ENCODE measurements at places on chromosomes 7 and 10.

DNA sequence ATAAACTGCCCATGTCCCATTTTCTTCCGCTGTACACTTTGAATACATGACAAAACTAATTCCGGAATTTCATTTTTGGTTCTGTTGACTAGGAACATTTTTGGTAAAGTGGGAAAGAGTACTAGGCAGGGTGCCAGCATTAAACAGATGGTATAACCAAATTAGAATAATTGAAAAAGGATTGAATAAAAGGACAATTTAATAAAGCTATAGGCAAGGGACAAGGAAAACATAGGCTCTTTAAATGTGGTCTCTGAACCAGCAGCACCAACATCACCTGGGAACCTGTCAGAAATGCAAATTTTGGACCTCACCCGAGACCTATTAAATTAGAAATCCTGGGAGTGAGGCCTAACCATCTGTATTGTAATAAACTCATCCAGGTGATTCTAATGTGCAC is 376.9 kb downstream of the LRRTM3 start:
- no peak for DNase-seq

DNA sequence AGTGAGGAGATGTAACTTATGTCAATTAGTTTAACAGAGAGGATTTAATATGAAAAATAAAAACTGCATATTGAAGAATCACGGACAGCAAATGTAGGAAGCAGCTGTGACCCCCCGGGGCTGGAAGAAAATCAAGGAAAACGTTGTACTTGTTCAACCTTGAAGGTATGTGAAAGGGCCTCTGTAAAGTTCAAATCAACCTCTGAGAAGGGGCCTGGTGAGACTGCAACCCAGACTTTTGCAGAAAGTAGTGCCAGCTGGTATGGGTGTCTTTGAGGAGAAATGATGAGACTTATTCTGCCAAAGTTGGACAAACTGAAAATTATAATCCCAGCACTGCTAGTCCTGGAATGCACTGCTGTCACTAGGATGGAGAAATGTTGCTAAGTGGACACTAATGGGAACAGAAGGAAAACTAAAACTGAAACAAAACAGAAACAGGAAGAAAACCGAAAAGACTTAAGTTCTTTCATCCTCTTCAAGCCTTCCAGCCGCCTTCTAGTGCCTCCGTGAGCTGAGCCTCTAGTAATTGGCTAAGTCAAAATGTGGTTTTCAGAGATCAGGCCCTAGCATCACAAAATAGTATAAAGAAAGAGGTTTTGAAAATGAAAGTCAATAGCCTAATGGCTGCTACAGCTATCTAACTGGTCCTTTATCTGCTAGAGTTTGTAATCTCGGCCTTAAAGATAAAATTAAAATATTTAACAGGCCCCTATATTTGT is 253.7 kb upstream of the SORCS1 start:
- DNase-seq: no peak

DNA sequence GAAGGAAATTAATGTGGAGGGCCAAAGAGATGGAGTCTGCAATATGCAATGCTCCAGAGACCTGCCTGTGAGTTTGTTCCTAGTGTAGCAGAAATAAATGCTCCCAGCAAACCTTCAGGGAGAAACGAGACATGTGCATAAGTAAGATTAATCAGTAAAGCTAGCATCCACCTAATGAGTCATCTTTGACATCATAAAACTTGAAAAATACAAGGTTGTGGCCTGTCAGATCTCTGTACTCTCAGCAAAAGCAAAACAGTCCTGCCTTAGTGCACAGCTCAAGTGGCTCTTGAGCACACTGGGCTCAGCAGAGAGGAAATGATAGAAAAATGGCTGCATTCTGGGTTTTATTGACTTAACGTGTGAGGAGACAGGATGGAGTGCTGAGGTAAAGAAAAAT is 32.5 kb upstream of the ERCC6 start:
- DNase-seq: no peak

- no peak for DNase-seq
Observed at GRCh38 chr7:154795014-154795413, 207.9 kb downstream of the PAXIP1 start.

DNA sequence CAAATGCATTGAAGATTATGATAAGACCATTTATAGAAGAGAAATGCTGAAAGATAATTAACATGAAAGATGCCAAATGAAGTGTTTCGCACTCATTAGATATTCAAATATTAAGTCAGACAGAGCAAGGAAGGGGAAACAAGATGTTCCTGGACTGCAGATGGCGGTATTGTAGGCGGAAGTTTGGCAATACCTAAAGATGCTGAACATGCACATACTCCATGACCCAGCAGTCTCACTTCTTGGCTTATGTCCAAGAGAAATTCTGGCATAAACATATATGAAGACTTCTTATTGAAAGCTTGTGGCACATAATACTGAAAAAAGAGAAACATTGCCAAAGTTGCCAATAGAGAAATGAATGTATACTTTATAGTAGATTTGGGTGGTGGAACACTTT is 325.4 kb upstream of the SEMA3C start:
- DNase-seq: no peak

DNA sequence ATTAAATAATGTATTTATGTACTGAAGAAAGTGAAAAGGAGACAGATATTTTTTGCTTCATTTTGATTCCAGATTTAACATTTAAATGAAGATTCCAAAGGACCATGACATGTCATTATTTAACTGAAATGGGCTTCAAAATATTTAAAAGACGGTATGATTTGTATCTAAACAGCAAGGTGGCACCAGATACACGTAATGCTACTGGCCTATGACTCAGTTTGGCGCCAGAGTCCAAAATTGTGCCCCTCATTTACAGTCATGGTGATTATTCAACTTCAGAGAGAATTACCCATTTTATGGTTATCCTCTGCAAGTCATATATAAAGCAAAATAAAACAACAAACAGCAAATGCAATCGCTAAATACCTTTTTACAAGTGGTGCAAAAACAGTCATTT is 94.5 kb downstream of the ETV1 start:
- no peak for DNase-seq

DNA sequence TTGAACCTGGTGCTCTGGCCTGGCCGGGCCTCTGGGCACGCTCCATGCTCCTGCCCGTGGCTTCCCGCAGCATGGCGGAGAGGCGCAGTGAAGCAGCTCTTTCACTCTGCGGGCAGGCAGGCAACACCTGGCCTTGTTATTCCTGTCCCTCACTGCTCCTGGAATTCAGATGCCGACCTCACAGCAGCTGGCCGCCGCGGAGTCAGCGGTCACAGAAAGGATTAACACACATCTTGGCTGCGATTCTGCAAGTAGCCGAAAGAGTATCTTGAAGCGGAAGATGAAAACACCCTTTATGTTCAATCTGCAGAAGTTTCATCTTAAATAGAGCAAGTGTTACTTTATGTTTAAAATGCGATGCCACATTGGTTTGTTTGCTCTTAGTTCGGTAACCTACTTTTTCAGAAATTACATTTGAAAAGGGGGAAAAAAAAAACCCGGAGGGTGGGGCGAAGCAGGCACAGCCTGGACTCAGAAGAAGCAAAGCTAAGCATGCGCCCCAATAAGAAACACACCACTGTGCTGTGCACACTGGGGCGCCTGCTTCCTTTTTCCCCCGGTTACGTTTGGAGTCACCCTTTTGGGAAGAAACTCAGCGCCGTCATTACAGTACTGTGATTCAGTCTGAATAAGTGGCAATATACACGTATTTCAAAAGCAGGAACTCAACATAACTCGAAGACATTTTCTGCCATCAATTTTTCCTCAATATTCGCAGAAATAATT is 42.3 kb downstream of the BRI3 start:
- DNase-seq: no peak

GRCh38 chr7:47734287-47734948 is 152.5 kb upstream of the TNS3 start:
- DNase-seq: no peak

DNA sequence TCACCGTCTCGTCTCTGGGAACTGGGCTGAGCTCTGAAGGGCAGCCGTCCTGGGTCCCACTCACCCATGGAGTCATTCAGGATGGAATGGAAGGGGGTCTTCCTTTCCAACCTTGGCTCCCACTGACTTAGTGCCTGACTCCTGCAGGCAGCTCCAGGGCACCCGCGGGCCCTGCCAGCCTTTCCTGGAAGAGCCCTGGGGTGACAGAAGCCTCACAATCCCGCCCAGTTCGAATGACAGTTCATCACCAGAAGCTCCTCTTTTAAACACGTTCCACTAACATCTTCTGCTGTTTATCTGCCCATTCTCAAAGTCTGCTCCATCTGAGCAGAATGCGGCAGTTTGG is 110.6 kb downstream of the TNS3 start:
- no peak for DNase-seq

DNA sequence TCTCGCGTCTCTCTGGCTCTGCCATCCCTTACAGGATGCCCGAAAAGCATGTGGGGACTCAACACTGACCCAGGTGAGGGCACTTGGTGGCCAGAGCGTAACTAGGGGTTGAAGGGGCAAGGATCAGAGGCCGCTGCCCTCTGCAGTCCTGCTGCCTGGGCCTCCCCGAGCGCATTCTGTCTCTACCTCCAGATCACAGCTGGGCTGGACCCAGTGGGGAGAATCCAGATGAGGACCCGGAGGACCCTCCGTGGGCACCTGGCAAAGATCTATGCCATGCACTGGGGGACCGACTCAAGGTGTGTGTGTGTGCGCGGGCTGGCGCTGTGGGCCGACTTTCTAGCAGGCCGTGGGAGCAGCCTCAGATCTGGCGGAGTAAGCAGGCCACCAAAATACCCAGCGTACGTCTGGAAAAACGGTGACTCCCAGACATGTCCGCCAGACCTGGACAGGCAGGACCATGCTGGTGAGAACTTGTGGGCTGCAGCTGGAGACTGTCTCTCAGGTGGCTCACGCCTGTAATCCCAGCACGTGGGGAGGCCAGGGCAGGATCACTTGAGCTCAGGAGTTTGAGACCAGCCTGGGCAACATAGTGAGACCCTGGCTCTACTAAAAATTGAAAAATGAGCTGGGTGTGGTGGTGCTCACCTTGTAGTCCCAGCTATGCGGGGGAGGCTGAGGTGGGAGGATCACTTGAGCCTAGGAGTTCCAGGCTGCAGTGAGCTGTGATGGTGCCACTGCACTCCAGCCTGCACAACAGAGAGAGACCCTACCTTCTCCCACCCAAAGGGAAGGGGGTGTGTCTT is 3.2 kb downstream of the GNB2 start:
- no peak for DNase-seq

DNA sequence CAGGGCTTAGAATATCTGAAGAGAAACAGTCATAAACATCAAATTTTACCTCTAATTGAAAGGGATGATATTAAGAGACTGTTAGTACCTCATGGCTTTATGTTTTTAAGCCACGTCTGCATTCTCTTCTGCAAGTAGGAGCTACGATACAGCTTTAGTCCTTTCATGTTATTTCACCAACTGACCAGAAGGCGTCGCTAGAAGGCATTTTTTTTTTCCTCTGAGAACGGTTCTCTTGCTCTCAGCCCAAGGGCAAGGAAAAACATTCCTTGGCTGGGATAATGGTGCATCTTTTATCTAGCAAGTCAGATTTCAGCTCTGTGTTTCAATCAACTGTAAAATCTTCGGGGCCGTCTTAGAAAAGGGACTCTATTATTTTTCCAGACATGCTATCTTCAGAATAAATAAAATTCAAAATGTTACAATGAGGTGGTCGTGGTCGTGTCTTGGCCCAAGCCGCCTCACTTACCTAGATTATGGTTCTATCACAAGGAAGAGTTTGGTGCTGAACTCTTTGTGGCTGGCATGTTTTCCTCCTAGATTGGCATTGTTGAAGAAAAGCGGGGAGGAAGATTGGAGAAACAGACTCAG is 41.6 kb upstream of the LYZL2 start:
- DNase-seq: no peak

DNA sequence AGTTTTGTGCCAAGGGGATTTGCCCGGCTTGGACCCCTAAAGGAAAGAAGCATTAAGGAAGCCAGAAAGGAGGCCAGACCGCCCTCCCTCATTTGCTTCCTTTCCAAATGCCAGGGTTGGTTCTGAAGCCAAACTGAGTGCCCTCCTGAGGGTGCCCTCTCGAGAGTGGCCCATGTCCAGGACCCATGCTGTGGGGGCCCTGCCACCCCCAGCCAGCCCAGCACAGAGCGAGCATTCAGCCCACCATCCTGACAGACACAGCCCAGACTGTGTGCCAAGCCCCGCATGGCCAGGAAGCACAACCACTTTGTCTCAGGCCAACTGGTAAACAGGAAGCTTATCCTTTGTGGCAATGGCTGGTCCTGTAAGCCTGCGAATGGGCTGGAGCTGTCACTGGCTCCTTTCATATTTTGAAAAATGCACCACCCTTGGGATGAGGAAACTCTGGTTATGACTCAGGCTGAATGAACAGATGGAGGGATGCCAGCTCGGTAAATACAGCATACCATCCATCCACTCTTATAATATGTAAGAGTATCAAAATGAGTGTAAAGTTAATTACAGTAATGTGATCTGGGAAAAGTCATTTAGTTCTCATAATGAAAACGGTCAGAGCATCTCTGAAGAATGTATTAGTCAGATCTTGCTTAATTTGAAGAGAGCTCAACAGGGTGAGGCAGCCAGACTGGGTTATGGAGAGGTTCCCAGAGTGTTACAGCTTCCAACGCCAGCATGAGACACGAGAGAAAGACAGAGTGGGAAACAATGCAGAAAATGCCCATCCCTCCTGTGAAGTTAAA is 65.0 kb downstream of the STK17A start:
- peak; percentile 77 for DNase-seq

DNA sequence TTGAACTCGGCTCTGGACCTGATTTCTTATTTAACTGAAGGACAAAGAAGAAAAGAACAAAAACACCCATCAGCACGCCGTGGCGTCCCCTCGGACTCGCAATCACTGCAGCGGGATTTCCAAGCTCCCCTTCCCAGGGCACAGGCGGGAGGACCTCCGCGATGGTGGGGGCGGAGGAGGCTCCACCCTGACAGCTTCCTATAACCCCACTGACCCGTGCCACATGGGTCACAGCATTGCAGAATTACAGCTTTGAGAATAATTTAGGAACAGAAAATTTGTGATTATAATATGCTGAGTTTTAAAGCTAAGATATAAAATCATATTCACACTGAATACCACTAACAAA is 129.7 kb upstream of the SEC61G start:
- no peak for DNase-seq

DNA sequence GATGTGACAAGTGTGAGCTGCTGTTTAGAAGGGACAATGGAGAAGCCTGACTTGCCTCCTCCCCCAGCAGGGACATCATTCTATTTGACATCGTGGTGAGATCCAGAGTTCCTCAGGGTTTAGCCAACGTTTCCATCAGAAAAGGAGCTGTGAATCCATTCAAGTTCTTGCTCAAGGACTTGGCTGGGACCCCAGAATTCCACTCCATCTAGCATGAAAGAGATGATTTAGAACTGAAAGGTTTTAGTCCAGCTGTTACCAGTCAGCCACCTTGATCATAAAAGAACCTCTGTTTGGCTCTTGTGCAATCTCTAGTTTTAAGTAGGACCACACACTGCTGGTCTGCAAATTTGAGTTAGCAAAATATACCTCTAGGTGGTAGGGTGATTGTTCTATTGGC is 337.6 kb downstream of the FRMD4A start:
- DNase-seq: no peak

- DNase-seq: no peak
Observed at GRCh38 chr7:14761510-14762296, 140.8 kb downstream of the DGKB start.

GRCh38 chr10:78641693-78642092 is 427.1 kb upstream of the ZMIZ1 start:
- DNase-seq: no peak

Data from GOT3 (cell line).